Left renal cortex interstitium (tissue), 4 donors: ENCODE measurements at places on chromosomes 1 and 21. TPM values are rescaled to one million over a fixed set of nuclear protein-coding genes. Genes with fewer than 3 reads are reported as not detected.

Gene HUNK
- polyA plus RNA-seq: 20.8 TPM

Gene MYOG
- 0.16 TPM for polyA plus RNA-seq

DNA sequence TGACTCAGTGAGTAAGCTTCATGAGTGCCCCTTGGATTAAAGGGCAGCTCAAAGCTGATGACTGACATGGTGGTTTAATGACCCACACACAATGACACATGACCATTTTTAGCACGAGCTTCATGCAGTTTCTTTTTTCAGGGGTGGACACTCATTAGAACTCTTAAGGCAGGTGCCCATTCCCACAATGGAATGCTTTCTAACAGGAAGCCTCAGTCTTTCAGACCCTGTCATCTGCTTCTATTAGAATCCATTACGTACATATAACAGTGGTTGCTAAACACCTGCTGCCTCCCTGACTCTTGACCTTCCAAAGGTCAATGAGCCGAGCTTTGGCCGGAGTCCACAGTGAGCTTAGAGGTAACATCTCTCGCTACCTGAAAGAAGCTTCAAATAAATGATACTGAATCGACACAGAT lies 27.4 kb downstream of the AKNAD1 start:
- DNase-seq: no peak

Gene LRRC8B
- 8.2 TPM for polyA plus RNA-seq

GRCh38 chr1:190475421-190476141 lies 2.1 kb downstream of the BRINP3 start:
- no peak for DNase-seq

GRCh38 chr1:240649733-240650721 lies 38.1 kb upstream of the GREM2 start:
- no peak for DNase-seq

Gene TMPRSS2
- 33.0 TPM for polyA plus RNA-seq
